Spleen (tissue), 13 donors: ENCODE measurements at places on chromosomes 13 and 19. TPM values are rescaled to one million over a fixed set of nuclear protein-coding genes. Genes with fewer than 3 reads are reported as not detected.

GRCh38 chr19:51094696-51095279 lies 12.1 kb upstream of the KLK14 start:
- H3K27ac ChIP-seq, result no peak overlapping the region
- no peaks in the 10 kb centered on the region for H3K27me3 ChIP-seq
- no peak overlapping the region for H3K4me3 ChIP-seq
- peaks cover 21% of the 10 kb centered on the region for H3K36me3 ChIP-seq

DNA sequence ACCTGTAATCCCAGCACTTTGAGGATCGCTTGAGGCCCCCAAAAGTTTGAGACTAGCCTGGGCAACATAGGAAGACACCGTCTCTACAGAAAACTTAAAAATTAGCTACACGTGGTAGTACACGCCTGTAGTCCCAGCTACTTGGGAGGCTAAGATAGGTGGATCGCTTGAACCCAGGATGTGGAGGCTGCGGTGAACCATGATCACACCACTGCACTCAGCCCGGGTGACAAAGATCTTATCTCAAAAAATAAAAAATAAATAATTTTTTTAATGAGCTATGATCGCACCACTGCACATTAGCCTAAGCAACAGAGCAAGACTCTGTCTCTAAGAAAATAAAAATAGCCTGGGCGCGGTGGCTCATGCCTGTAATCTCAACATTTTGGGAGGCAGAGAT lies 6.6 kb downstream of the RCBTB2 start:
- no peaks in the 10 kb centered on the region for H3K36me3 ChIP-seq
- H3K27ac ChIP-seq, result peak overlapping the region; percentile 13
- no peak for DNase-seq
- H3K4me3 ChIP-seq, result no peak overlapping the region
- H3K27me3 ChIP-seq, result no peaks in the 10 kb centered on the region

DNA sequence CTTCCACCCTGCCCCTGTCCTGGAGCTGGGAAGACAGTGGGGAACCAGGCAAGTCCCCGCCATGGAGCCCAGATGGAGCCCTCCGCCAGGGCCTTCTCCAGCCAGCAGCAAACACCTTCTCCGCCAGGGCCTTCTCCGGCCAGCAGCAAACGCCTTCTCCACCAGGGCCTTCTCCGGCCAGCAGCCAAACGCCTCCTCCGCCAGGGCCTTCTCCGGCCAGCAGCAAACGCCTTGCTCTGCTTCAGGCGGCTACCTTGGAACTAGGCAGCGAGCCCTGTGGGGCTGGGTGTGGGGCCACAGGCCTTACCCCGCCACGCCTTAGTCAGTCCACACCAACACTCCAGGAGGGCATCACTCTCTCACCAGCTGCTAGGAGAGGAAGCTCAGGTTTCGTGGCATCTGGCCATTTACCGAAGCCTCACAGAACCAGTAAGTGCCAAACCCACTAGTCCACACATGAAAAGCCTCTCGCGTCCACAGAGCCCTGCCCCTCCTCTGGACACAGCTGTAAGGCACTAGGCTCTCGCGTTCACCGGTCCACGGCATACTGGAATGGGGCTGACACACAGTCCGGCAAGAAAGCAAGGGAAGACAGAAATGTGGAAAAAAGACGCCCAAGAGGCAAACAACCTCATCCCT lies 41.0 kb downstream of the MLLT1 start:
- peak; percentile 66 for DNase-seq
- no peaks in the 10 kb centered on the region for H3K27me3 ChIP-seq
- peaks cover 87% of the 10 kb centered on the region for H3K4me1 ChIP-seq
- H3K4me3 ChIP-seq, result no peak overlapping the region
- H3K27ac ChIP-seq, result no peak overlapping the region

The BCAM gene
- 28.6 TPM for polyA plus RNA-seq
